Uterus (tissue), 4 donors: ENCODE measurements at places on chromosomes 5 and 9. TPM values are rescaled to one million over a fixed set of nuclear protein-coding genes. Genes with fewer than 3 reads are reported as not detected.

The CDH6 gene
- 8.4 TPM for total RNA-seq

The SNCAIP gene
- 26.0 TPM for total RNA-seq

The UNC13B gene
- 11.2 TPM for total RNA-seq

DNA sequence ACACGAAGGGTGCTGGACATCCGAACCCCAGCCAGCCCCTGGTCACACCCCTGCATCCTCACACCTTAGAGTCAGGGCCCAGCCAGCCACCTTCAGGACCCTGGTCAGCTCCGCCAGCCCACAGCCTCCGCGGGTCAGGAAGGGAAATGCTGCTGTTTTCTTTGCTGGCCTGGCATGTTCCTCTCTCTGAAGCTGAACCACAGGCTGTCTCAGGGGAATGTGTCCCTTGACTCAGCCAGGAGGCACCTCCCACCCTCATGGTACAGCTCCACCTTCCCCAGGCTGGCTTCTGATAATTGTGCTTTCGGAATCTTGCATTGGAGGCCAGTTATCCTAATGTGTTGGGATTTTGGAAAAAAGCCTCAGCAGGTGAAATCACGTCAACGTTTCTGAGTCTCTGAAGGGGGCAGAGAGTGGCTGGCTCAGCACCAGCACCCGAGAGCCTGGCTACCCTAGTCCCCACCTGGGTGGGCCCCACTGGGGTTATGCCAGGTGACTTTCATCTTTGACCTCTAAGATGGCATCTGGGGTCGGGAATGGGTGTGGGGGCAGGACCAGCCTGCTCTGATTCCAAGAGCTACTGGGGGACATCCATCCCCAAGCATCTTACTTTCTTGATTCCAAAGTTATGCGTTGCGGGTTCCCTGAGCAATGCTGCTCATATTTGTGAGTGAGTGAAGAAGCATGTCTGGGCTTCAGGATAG is 9.8 kb upstream of the OLFM1 start:
- DNase-seq: no peak
- peaks cover 2% of the 10 kb centered on the region for H3K27me3 ChIP-seq
- H3K4me3 ChIP-seq: no peak overlapping the region
- no peaks in the 10 kb centered on the region for H3K36me3 ChIP-seq

DNA sequence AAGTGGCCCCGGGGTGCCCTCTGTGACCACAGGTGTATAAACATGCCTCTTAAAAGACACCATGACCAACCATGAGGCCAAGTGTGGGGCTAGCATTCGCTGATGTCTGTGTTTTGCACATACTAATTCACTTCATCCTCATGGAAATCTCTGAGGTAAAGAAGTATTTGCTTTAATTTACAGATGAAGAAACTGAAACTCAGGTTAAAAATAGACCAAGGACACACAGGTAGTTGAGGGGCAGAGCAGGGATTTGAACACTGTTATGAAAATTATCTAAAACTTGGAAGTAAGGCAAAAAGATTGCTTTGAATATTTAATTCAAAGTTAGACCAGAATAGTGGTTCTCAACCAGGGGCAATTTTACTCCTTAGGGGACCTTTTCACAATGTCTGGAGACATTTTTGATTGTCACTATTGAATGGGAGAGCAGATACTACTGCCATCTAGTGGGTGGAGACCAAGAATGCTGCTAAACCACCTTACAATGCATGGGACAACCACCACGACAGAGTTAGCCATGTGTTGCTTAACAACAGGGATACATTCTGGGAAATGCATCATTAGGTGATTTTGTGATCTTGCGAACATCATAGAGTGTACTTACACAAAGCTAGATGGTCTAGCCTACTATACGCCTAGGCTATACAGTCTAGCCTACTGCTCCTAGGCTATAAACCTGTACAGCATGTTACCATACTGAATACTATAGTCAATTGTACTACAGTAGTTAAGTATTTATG is 8.0 kb upstream of the FXN start:
- H3K4me3 ChIP-seq: no peak overlapping the region
- no peaks in the 10 kb centered on the region for H3K27me3 ChIP-seq
- H3K4me1 ChIP-seq: no peaks in the 10 kb centered on the region
- DNase-seq: no peak
- no peak overlapping the region for H3K27ac ChIP-seq
